Activated naive CD4-positive, alpha-beta T cell treated with anti-CD3 and anti-CD28 coated beads, Interleukin-2, amount 50 U/mL, for 72 hours (primary cell): ENCODE measurements at places on chromosomes 7 and 10. TPM values are rescaled to one million over a fixed set of nuclear protein-coding genes. Genes with fewer than 3 reads are reported as not detected.

Gene KLF14
- total RNA-seq, result not detected

Gene RET
- total RNA-seq, result not detected

Gene RPEL1
- total RNA-seq, result not detected

Gene ZNF853
- total RNA-seq, result 0.89 TPM

Gene SPDYE2
- total RNA-seq, result not detected

Gene SFTPA1
- not detected for total RNA-seq

Gene MMD2
- total RNA-seq, result not detected

GRCh38 chr10:856416-857157 is 74.9 kb downstream of the LARP4B start:
- DNase-seq, result no peak

DNA sequence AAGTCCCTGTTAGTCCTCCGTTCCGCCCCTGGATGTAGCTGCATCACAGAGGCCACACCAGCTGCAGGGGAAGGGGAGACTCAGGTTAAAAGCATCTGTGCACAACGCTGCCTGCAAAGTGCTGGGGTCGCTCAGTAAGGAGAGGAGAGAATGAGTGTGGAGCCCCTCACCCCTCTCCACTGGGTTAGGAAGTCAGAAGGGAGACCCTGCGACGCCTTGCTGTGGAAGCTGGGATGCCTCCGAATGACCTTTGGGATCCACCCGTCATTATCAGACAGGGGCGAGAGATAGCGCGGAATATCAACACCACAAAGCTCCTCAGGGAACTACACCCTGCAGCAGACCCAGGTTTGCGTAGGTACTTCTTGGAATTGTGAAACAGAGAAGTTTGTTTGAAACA is 167.7 kb upstream of the SHH start:
- DNase-seq, result no peak

DNA sequence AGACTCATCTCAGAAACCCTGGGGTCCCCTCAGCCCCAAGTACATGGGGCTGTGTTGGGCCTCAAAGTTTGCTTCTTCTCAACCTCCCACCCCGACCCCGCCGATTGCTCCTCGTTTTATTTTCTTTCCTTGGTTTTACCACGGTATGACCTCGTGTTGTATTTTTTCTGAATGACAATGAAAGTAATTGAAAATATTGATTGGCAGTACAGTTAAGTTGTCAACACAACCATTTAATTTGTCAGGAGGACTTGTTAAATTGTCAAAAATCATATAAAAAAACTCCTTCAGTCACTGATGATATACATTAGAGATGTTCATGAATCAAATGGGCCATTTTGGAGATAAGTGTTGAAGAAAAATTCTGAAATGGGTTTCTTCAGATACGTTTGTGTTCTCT is 520.7 kb downstream of the LRMDA start:
- DNase-seq, result no peak

- DNase-seq, result no peak
These were observed 119.1 kb upstream of the PFKP start for GRCh38 chr10:2948127-2948854.

DNA sequence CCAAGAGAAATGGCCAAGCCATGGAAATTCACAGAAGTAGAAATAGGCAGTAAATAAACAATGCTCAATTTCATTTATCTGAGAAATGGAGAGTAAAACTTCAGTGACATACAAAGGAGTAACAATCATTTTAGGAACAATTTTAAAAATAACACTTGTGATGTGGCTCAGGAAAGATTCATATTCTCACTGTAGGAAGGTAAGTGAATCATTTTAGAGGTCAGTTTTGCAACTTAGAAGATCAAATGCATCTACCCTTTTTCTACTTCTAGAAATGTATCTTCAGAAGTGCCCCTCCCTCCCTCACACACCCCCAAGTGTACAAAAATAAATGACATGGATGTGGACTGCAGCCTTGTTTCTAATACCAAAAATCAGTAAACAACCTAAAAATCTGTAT is 78.3 kb downstream of the ALOX5 start:
- DNase-seq, result no peak

DNA sequence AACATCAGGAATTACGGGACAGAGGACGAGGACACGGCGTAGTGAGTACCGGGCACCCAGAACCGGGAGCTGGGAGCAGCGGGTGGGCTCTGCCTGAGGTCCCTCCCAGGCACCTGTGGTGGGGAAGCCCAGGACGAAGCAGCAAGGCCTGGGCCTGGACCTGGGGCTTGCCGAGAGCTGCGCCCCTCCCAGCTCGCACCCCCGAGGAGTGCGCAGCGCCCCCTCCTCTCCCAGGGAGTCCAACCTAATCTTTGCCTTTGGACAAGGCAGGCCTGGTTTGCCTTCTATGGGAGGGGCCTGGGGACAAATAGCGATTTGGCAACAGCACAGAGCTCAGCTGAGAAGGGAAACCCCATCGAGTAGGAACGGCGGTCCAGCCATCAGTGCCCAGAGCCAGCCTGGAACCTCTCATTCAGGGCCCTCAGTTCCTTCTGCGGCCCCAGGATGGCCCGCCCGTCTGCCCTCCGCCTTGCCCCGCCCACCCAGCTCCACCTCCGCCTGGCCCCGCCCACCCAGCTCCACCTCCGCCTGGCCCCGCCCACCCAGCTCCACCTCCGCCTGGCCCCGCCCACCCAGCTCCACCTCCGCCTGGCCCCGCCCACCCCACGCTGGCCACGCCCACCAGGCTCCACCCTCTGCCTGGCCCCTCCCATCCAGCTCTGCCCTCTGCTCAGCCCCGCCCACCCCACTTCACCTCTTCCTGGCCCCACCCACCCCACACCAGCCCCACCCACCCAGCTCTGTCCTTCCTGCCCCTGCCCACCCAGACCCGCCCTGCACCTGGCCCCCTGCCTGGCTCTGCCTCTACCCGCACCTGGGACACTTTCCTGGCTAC is 32.5 kb upstream of the KNDC1 start:
- DNase-seq, result peak; percentile 35

DNA sequence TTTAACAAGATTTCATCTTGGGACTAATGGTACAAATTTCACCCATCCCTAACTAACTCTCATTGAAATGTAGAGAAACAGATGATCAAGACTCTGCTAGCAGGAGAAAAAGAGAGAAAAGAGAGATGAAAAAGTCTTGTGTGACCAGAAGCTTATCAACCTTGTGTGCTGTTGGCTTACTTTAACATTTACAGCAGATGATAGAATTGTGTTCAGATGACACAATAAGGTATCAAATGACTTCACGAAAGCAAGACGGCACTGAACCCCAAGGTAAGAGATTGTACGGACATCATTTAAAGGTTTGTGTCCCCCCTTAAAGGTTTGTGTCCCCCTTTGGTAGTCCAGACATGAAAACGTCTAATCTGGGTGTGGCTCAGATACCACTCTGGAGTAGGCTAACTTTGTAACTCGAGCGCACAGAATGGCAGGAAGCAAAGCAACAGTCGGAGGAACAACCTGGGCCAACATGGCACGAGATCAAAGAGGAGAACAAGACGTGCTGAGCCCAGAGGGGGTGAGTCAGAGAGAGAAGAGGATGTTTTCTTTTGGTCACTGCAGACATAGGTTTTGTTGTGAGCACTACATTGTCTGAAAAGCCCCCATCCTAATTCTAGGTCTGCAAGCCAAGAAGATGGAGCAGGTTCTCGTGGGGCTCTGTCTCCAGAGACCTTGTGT is 10.4 kb upstream of the LMBR1 start:
- DNase-seq, result no peak

DNA sequence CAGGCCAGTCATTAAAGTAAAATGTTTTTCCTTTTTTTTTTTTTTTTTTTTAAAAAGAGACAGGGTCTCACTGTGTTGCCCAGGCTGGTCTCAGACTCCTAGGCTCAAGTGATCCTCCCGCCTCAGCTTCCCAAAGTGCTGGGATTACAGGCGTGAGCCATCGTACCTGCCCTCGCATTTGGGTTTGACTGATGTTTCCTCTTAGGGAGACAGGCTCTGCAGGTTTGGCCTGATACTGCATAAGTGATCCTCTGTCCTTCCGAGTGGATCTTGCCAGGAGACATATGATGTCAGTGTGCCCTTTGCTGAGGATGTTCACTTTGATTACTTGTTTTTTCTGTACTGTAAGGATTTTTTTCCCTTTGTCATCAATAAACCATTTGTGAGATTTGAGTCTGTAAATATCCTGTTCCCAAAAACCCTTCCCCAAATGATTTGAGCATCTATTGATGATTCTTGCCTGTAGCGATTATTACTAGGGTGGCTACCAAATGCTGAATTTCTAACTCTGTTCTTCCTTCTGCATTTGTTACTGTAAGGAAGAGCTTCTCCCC is 19.7 kb downstream of the LIMK1 start:
- DNase-seq, result no peak

DNA sequence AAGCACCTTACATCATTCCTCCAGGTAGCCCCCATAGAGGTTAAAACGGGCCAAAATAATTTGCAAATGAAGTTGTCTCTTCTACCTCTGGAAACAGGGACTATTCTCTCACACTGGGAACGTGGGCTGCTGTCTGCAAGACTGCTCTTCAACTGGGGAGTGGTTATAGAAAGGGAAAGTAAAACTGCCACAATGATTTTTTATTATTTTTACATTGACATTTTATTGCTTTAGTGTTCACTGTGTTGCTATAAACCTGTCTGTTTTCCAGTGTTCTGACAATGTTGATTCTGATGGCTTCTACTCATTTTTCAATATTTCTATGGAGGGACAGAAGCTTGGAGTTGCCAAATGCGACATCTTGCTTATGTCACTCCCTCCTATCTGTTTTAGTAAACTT is 115.1 kb upstream of the ANTXRL start:
- DNase-seq, result no peak

DNA sequence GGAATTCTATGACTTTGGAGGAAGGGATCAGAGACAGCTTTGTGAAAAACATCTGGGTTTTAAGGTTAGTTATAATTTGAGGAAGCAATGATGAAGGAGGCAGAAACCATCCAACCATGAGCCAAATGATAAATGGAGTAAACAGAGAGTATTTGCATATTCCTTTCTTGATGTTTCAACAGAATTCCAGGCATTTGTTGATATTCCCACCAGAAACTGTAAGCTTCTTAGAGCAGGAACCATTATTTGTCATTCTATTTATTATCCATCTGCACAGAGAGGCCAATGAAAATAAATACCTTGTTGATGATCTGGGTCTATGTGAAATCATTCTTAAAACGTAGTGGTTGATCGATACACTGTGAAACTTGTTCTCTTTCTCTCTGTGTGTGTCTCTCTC is 715.3 kb downstream of the INHBA start:
- no peak for DNase-seq

GRCh38 chr7:74544706-74545469 is 91.2 kb downstream of the GTF2IRD1 start:
- peak; percentile 28 for DNase-seq

- DNase-seq, result no peak
These were observed 9.5 kb upstream of the RBM20 start for GRCh38 chr10:110634527-110635209.

DNA sequence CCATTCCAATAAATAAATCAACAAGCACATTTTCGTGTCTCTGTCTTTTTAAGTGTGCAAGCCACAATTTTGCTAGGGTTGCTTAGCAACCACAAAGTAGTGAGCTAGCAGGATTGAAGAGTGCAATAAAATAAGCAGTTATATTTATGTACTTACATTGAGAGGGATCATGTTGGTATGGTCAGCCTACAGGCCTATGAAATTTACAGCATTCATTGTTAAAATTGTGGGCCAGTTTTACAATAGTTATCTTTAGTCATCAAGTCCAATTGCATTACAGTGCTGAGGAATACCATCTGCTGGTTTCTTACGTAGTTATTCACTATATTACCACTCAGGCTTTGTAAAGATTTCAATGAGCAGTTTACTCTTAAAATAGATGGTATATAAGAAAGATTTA is 192.5 kb upstream of the POT1 start:
- DNase-seq, result no peak

DNA sequence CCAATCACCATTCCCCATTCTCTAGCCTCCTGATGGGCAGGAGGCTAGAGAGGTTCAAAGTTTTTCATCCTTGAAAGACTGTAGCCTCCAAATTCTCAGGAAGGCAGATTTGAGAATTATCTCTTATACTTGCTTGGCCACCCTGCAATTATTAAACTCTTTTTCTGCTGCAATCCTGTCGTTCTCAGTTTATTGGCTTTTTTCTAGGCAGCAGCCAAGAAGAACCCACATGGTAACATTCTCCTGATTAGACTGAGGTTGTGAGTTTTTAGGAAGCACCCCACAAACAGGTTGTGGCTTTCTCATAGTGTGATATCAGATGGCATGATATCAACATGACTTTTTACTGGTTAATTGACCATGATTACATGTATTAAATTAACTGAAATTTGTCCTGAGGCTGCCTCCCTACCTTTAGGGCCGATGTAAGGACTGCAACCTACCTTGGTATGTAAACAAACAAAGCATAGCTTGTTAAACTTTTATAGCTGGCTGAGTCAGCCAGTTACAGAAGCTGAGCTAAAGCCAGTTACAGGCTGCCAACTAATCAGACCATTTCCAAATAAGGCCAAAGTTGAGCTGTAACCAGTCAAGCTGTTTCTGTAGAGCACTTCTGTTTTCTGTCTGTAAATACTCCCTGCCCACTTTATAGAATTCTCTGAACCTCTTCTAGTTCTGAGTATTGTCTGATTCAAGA is 3.2 kb upstream of the ZNF248 start:
- no peak for DNase-seq

DNA sequence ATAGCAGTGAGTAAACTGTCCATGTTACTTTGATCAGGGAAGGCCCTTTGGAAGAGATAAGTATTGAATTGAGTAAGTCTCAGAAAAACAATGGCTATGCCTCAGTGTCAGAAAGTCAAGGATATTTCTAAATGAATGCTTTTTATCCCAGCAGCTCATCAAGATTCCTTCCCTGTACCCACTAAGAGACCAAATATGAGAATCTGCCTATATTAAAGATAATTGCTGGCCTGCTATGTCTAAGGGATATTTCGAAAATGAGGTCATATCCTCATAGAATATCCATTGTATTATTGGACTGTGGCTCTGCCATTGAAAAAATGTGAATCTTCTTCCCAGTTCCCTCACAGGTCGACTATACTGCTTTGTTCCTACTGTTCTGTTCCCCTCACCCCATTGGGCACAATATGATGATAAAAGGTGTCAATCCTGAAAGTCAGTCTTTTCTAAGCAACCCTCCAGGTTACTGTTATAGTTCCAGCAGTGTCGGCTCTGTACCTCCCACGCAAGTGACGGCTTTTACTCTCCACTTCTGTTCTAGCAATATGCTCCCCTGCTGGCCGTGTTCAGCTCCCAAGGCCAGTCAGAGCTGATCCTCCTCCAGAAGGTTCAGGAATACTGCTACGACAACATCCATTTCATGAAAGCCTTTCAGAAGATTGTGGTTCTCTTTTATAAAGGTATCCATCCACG is 51.7 kb downstream of the BZW2 start:
- no peak for DNase-seq

DNA sequence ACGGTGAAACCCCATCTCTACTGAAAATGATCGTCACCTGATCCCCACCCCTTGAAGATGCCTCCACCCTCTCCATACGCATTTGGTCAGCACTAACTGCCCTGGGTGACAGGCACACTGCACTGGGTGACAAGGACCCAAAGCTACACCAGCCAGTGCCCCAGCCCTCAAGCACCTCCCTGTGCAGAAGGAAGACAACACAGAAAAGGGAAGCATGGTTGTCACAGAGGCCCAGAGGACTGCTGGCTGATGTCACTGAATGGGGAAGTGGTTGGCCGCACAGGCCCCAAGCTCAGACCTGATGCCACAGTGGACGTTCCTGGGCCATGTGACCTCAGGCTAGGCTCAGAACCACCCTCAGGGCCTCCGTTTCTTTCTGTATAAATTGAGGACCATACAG is 4.2 kb upstream of the PILRA start:
- no peak for DNase-seq

GRCh38 chr7:85638394-85638793 is 451.5 kb upstream of the SEMA3D start:
- DNase-seq, result no peak
